ENCODE measurements at places on chromosomes 4 and X.

DNA sequence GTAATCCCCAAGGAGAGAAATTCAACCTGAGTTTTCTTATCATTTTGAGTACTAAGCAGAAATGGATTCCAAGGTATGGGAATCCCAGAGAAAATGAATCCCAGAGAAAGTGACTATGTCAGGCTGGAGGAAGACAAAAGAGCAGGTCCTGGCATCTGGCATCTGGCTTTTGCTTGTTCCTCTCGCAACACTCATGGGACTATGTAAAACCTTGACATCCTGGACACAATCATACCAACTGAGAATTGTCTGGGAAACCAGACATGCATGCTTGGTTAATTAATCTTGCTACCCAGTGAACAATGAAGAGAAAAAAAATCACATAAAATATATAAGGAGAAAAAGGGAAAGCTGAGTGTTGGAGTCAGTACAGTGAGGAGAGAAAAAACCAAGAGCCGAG is 12.9 kb downstream of the DCAF8L1 start:
- no peak for DNase-seq

DNA sequence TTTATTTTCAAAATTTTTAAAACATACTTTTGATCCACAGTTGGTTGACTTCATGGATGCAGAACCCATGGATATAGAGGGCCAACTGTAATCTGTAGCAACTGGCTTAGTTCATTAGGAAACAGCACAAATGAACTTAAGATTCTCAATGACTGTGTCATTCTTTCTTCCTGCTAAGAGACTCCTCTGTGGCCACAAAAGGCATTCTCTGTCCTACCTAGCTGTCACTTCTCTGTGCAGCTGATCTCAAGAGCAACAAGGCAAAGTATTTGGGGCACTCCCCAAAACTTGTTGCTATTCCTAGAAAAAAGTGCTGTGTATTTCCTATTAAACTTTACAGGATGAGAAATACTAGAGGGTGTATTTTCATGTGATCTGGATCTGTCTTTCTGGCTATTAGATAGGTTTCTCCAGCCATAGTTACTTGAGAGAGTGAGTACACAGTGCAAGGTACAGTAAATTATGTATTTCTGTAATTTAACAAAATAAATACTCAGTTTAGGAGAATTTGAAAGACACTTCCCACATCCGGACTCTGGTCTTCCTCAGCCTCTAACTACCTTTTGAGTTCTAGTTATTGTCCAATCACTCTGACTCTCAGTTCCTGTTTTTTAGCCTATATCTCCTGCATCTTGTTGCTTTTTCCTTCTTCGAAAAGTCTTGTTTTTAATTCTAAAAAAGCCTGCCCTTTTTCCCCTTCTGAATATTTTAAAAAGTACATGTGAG is 21.8 kb downstream of the TLR2 start:
- no peak for DNase-seq

- DNase-seq, result no peak
These were observed 218.6 kb upstream of the KCNIP4 start for GRCh38 chr4:22167201-22167600.

GRCh38 chr4:41199788-41200187 is 14.6 kb downstream of the APBB2 start:
- DNase-seq, result no peak

DNA sequence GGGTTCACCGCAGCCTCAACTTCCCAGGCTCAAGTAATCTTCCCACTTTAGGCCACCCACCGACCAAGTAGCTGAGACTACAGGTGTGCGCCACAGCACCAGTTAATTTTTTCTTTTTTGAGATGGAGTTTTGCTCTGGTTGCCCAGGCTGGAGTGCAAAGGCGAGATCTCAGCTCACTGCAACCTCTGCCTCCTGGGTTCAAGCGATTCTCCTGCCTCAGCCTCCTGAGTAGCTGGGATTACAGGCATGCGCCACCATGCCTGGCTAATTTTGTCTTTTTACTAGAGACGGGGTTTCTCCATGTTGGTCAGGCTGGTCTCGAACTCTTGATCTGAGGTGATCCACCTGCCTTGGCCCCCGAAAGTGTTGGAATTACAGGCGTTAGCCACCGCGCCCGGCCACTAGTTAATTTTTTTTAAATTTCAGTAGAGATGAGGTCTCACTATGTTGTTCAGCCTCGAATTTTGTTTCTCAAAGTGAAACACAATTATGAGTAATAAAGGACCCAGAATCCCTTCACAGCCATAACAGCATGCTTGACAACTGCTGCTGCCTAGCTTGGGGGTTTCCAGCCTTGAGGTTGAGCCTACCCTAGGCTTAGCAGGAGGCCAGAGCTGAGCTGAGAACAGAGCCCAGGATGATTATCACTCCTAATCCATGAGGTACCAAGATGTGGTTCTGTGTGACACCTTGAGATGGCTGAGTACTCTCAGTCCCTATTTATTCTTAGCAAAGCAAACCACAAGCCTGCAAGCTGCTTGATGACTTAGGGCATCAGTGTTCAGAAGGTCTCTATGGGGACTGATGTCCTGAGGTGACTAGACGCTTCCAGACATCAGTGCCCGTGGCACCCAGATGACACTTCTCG is 41.6 kb upstream of the NKRF start:
- DNase-seq, result no peak

DNA sequence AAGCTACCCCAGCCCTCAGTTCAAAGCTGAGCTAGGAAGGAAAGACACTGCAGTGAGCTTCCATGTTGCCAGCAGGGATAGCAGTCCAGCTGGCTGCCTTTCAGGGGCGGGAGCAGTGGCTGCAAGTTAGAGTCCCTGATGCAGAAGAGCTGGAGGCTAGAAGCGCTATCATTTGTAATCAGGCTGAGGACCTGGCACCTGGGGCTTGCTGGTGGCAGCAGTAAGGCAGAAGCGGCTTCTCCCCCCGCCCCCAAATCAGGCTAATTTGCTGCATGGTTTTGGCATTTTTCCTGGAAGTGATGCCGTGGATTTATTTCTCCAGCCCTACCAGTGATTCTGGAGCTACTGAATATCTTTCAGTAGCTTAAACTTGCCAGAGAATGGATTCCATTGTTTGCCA is 203.3 kb downstream of the CLCN4 start:
- DNase-seq, result no peak

DNA sequence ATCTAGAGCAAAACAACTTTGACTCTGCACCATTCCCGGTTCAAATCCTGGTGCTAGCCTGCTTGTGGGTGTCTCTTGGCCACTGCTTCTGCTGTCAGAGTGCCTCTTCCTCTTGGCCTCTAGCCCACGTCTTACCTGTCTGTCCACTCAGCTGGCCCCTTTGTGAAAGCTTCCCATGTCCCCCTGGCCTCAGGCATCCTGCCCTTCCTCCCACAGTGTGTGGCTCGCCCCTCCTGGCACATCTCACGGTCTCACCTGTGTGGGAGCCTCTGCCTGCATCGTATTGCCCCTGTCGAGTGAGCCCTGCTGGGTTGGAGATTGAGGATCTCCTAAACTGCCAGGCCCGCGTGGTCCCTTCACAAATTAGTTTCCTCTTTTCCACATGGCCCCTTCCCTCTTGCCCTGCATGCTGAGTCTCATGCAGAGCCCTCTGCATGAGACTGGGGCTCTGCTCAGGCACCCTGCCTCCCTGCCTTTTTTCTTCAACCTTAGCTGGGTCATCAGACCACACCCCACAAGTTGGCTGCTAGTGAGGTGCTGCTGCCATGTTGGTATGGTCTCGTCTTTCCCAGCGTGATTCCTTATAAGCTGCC is 53.7 kb upstream of the TADA2B start:
- DNase-seq, result no peak

Data from epithelial cell of esophagus (primary cell).